Hair follicle dermal papilla cell (primary cell): ENCODE measurements at places on chromosomes 7 and 10. TPM values are rescaled to one million over a fixed set of nuclear protein-coding genes. Genes with fewer than 3 reads are reported as not detected.

AKR1C2 gene
- total RNA-seq = 36.7 and 46.4 TPM in 2 replicates

KEL gene
- total RNA-seq = not detected in 2 replicates

CLIP2 gene
- total RNA-seq = 50.5 and 70.6 TPM in 2 replicates

POR gene
- 83.3 and 114 TPM in 2 replicates for total RNA-seq

ZRANB1 gene
- 26.2 and 29.2 TPM in 2 replicates for total RNA-seq

ACSM6 gene
- not detected in 2 replicates for total RNA-seq

TBC1D12 gene
- 15.2 and 16.9 TPM in 2 replicates for total RNA-seq
